ENCODE measurements at places on chromosomes 4 and X.
A peak's percentile ranks its signal among the peaks of the same experiment; 100 is the strongest.

DNA sequence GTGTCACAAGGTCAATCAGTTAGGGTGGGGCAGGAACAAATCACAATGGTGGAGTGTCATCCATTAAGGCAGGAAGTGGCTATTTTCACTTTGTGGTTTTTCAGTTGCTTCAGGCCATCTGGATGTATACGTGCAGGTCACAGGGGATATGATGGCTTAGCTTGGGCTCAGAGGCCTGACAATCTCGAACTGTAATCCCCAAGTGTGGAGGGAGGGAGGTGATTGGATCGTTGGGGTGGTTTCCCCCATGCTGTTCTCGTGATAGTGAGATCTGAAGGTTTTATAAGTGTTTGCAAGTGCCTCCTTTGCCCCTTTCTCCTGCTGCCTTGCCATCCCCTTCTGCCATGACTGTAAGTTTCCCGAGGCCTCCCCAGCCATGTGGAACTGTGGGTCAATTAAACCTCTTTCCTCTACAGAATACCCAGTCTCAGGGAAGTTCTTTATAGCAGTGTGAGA is 36.7 kb upstream of the STS start:
- DNase-seq, result no peak

DNA sequence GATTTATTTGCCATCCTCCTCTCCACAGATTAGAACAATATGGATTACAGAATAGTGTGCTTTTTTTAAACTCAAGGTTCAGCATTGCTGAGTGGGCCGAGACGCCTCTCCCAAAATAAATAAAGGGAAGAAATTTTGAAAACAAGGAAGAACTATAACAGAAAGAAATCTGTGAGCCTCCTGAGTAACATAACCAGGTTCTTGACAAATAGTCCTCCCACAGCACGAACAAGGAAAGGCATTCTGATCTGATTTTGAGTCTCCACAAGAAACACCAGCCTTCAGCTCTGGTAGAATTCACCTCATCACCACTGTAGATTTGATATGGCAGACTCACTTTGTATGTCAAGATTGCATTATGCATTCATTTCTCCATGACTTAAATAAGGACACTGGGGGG is 173.6 kb downstream of the HHIP start:
- DNase-seq, result no peak

DNA sequence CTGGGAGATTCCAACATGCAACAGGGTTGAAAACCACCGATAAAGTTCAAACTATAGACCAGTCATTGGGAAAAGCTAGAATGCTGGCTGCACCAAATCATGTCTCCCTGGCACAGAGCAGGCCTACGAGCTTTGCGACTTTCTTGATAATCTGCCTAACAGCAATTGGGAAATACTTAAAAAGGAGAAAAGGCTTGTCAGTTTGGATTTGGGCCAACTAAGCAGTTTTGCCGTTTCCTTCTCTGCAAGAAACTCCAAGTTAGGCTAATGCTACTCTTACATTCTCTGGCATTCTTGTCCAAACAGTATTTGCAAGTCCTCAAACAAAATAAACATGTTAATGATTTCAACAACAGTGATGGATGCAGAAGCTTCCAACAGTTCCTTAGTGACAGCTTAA is 87.9 kb downstream of the PDK3 start:
- DNase-seq, result no peak

DNA sequence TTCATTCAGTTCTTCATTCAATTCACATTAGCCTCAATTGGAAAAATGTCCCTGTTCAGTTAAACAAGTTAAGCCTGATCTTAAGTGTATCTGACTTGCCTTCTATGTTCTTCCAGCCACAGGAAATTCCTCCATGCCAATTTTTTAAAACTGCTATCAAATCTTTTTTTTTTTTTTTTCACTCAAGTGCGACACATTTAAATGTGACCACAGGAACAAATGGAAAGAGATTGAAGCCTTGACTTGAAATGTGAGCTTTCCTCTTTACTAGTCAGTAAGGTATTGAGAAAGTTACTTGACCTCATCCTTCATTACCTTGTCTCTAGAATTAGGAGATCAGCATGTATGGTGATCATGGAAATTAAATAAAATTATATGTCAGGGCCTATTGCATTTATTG is 165.1 kb downstream of the SLIT2 start:
- no peak for DNase-seq

DNA sequence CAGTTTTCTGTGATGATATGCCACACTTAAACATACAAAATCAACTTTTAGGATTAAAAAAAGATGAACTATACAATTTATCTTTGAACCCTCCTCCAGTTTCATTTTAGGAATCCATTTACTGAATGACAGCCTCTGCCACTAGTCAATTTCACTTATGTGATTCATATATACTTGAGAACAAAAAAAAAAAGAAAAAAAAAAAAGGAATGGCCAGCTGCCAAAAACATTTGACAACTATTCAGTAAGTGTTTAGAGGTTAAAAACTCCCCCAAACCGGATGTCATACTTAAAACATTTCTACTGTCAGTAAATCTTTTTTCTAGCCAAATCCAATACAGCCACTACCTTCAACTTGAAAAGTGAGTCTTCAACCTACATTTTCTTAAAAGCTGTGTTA is 266.7 kb upstream of the MAGEB2 start:
- no peak for DNase-seq

GRCh38 chr4:170111085-170111484 is 21.3 kb upstream of the AADAT start:
- no peak for DNase-seq

DNA sequence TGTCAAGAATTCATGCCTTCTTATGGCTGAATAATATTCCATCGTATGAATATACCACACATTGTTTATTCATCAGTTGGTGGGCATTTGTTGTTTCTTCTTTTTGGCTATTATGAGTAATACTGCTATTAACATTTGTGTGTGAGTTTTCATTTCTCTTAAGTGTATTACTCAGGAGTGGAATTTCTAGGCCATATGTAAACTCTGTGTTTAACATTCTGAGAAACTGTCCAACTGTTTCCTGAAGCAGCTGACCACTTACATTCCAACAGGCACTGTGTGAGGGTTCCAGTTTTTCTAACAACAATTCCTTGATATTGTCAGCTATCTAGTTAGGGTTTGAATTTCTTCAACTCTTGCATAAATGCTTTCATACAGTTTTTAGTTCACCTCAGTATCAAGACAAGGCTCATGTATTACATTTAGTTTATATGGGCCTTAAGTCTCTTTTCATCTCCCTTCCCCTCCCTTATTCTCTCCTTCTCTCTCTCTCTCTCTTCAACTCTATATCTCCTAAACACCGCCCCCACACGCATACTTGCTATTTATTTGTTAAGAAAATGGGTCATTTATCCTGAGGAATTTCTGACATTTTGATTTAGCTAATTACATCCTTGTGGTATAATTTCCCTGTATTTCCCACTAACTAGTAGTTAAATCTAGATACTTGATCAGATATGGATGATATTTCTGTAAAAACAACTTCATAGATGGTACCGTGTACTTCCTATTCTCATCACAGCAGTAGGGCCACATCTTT is 77.4 kb downstream of the WDR19 start:
- DNase-seq, result no peak

- DNase-seq, result no peak
Measured at GRCh38 chr4:53919535-53919934, 144.9 kb downstream of the CHIC2 start.

DNA sequence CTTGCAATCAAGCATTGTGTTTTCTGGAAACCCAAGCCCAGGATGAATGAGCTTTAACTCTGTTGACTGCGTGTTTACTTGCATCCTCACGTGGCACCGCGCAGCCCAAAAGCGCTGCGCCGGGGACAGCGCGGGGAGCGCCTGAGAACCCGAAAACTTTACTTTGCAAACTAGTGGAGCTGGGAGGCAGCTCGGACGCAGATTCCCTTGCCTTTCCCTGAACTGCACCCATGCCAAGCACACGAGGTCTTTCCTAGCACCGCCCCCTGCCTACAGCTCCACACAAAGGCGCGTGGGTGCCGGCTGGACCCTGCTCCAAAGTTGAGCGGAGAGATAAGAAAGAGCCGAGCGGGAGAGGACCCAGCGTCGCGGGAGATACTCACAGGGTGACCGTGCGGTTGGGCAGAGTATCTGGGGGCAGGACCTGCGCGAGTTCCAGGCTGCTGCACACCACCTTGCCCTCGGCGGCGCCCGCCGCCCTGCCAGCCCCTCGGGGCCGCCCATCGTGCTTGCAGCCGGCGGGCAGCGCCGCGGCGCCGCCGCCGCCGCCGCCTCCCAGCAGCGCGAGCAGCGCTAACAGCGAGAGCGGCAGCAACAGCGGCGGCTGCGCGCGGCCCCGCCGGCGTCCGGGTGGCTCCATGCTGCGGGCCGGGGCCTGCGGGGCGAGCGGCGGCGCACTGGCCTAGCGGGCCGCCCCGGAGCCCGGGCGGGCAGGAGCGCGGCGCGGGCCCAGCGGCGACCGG is 550 bp downstream of the ADGRA3 start:
- DNase-seq, result peak; percentile 72

GRCh38 chr4:22957774-22958309 is 265.1 kb downstream of the GBA3 start:
- DNase-seq, result no peak

- DNase-seq, result no peak
Measured at GRCh38 chr4:94686086-94686485, 71.7 kb upstream of the BMPR1B start.

Data from type B pancreatic cell (in vitro differentiated cells).